Large intestine (tissue), 12 donors: ENCODE measurements at places on chromosomes 12 and 14.

DNA sequence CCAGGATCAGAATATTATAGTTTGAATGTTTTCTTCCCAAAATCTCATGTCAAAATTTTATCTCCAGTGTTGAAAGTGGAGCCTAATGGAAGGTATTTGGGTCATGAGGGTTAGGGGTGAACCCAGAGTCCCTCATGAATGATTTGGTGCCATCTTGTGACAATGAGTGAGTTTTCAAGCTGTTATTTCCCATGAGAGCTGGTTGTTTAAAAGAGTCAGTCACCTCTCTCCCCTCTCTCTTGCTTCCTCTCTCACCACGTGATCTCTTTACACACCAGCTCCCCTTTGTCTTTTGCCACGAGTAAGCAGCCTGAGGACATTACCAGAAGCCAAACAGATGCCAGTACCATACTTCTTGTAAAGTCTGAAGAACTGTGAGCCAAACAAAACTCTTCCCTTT, 561.6 kb downstream of the RERGL start:
- H3K27ac ChIP-seq = no peak overlapping the region
- no peaks in the 10 kb centered on the region for H3K27me3 ChIP-seq
- no peak for DNase-seq

DNA sequence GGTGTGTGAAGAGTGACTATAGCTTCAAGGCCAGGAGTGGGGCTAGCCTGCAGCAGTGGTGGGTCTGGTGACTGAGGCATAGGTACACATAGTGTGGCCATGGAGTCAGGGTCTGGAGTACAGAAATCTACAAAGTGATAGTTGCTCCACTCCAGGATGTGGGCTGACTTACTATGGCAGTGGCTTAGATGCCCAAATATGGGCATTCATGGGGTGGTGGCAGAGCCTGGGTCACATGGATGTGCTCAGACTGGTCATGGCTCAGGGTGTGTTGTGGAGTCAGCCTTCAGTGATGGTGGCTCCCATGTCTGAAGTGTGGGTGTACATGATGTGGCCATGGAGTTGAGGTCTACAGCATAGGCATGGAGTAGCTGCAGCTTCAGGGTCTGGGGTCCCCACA, 27.3 kb downstream of the CLEC6A start:
- no peak overlapping the region for H3K27ac ChIP-seq
- no peaks in the 10 kb centered on the region for H3K27me3 ChIP-seq
- DNase-seq = no peak

DNA sequence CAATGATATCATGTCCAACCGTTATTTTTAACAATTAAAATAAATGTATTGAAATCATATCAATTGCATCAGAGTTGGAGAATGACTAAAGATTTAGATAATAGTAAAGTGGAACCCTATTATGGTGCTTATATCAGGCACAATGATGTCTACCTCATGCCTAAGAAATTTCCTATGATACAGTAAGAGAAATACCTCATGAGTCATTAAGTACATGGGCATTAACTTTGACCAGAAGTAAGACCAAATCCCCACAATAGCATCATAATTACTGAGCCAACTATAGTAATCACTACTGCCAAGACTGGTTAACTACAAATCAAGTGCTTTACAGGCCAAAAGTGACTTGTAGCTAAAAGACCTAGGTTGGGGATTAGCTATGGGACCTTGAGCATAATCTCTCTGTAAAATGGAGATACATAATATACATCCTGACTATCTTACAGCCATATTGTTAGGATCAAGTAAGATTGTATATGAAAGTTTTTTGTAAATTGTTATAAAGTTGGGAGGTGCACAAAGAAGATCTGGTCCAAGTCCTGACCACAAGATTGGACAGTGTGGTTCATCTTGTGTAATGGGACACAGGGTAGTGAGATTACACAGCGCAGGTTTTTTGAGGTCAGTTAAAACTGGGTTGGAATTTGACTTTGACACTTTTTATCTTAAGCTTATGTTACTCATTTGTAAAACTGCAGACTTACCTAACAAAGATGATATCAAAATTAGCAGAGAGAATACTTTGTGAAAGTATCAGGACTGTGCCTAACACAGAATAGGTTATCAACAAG, 60.5 kb downstream of the ERGIC2 start:
- no peaks in the 10 kb centered on the region for H3K27me3 ChIP-seq
- no peaks in the 10 kb centered on the region for H3K36me3 ChIP-seq
- peak overlapping the region; percentile 38 for H3K27ac ChIP-seq
- peak; percentile 26 for DNase-seq
- H3K4me3 ChIP-seq = no peak overlapping the region

GRCh38 chr14:37870632-37871346, 275.4 kb downstream of the TTC6 start:
- H3K27me3 ChIP-seq = no peaks in the 10 kb centered on the region
- no peaks in the 10 kb centered on the region for H3K36me3 ChIP-seq
- no peaks in the 10 kb centered on the region for H3K4me1 ChIP-seq
- H3K4me3 ChIP-seq = no peak overlapping the region

- DNase-seq = no peak
- H3K36me3 ChIP-seq = no peaks in the 10 kb centered on the region
Measured at GRCh38 chr14:89466484-89466883, 49.5 kb upstream of the FOXN3 start.

GRCh38 chr12:32240831-32241230, 134.2 kb downstream of the BICD1 start:
- H3K36me3 ChIP-seq = no peaks in the 10 kb centered on the region
- H3K27me3 ChIP-seq = no peaks in the 10 kb centered on the region
- H3K4me1 ChIP-seq = no peaks in the 10 kb centered on the region
- no peak for DNase-seq
- H3K4me3 ChIP-seq = no peak overlapping the region
- H3K27ac ChIP-seq = no peak overlapping the region

DNA sequence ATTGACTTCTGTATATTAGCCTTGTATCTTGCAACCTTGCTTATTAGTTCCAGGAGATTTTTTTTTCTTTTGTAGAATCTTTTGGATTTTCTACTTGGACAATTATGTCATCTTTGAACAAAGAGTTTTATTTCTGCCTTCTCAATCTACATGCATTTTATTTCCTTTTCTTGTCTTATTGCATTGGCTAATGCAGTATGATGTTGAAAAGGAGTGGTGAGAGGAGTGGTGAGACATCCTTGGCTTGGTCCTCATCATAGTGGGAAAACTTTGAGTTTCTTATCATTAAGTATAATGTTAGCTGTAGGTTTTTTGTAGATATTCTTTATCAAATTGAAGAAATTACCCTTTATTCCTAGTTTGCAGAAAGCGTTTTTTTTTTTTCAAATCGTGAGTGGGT, 80.6 kb downstream of the RFX4 start:
- no peak for DNase-seq
- no peaks in the 10 kb centered on the region for H3K4me1 ChIP-seq
- H3K27me3 ChIP-seq = peaks cover 9% of the 10 kb centered on the region
- H3K27ac ChIP-seq = no peak overlapping the region

DNA sequence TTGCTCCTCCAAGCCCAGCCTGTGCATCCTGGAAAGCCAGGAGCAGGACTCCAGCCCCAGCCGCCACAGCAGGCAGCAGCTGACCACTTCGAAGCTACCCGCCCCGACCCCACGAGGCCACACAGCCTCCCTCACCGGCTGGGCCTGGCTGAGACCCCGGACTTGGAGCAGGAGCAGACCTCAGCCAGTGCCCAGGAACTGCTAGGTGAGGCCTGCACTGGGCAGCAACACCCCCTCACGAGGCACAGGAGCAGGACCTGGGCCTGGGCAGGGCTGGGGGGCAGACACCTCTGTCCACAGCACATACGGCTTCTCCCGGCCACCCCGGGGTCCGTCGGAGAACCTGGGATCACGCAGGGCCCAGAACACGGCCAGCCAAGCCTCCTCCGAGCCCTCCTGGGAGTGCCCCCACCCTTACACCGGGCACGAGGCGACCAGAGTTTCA, 137.4 kb upstream of the C14orf180 start:
- H3K4me3 ChIP-seq = no peak overlapping the region
- H3K4me1 ChIP-seq = no peaks in the 10 kb centered on the region
- no peak overlapping the region for H3K27ac ChIP-seq

DNA sequence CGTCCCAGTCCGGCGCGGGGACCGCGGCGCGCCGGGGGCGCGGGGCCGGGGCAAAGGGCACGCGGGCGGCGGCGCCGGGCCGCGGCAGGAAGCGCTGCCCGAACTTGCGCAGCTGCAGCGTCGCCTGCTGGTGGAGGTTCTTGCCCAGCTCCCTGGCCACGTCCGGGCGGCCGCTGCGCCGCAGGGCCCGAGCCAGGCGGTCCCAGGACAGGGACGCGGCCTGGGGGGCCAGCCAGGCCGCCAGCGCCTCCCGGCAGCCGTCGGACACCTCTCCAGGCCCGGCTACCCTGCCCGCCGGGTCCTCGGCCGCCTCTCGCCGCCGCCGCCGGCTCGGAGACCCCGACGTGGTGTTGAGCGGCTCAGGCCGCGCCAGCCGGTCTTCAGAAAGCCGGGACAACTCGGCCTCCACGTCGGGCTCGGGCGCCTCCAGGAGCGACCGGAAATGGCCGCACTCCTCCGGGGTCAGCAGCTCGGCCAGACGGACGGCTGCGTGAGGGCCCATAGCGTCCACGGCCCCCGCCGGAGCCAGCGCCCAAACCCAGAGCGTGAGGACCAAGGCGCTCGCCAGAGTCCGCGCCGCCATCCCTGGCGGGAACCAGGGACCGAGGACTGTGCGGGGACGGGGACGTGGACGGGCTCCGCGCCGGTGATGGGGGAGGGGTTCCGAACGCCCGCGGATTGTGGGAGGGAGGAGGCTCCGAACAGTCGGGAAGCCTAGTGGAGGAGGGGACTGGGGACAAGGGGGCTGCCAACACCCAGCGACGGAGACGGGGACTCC, 34.0 kb downstream of the FIGNL2 start:
- peak; percentile 92 for DNase-seq
- no peaks in the 10 kb centered on the region for H3K36me3 ChIP-seq
- peaks cover 14% of the 10 kb centered on the region for H3K4me1 ChIP-seq
- peak overlapping the region; percentile 71 for H3K4me3 ChIP-seq
- peak overlapping the region; percentile 75 for H3K27ac ChIP-seq
- H3K27me3 ChIP-seq = no peaks in the 10 kb centered on the region

GRCh38 chr14:60589442-60589841, 59.8 kb downstream of the SIX1 start:
- H3K27ac ChIP-seq = no peak overlapping the region
- H3K27me3 ChIP-seq = no peaks in the 10 kb centered on the region
- DNase-seq = no peak
- H3K4me1 ChIP-seq = no peaks in the 10 kb centered on the region
- H3K4me3 ChIP-seq = no peak overlapping the region

DNA sequence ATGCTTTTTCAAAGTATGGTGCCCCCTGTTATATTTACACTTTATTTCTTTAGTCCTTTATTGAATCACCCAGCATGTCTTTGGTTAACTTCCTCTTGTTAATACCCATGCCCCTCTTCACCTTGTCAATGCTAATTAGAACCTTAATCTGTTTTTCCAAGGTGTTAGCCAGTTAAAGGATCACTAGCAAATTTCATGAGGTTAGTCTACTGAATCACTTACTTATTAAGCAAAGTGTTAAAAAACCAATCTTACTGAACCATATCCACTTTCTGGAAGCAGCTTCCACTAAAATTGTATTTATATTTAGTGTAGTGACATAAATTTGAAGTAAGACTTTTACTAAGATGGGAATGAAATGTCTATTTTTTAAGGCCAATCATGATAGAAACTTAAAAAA, 27.9 kb downstream of the TAOK3 start:
- DNase-seq = no peak
- peaks cover 18% of the 10 kb centered on the region for H3K4me1 ChIP-seq
- H3K36me3 ChIP-seq = no peaks in the 10 kb centered on the region
- H3K27me3 ChIP-seq = no peaks in the 10 kb centered on the region
- no peak overlapping the region for H3K27ac ChIP-seq
